CD4-positive, alpha-beta T cell treated with Interleukin-2 at 100 ng/mL for 4 hours (primary cell): ENCODE measurements at places on chromosomes 2 and 18.

- DNase-seq = peak; percentile 99
Observed at GRCh38 chr18:32092422-32093101, 888 bp downstream of the RNF138 start.

GRCh38 chr2:224843141-224843540, 127.0 kb upstream of the CCDC195 start:
- DNase-seq = no peak

DNA sequence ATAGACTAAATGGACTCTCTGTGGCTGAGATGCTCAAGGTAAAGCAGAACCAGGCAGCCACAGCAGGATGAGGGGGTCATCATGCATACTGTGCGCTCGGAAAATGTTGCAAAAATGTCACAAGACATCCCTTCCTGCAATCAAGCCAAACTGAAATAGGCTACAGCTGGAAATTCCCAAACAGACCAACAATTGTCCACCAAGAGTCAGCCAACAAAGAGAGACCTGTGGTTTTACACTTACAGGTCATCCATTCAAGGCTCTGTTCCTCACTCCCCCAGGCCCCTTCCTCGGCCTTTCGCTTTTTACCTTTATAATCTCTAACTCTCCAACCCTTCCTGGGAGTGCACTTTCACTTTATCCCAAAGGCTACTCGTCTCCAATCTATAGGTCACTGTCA, 1066.9 kb downstream of the TSN start:
- DNase-seq = no peak

GRCh38 chr2:16617282-16618266, 48.1 kb downstream of the CYRIA start:
- DNase-seq = no peak
